ENCODE measurements at places on chromosomes 1 and 21. TPM values are rescaled to one million over a fixed set of nuclear protein-coding genes. Genes with fewer than 3 reads are reported as not detected.

Gene DENND1B
- total RNA-seq, result 1.3 TPM

Gene MMP23B
- 117 TPM for total RNA-seq

Gene CENPL
- 2.3 TPM for total RNA-seq

Gene HES3
- not detected for total RNA-seq

Gene PSMA5
- total RNA-seq, result 28.9 TPM

Gene PCBP3
- total RNA-seq, result 16.7 TPM

Gene CNR2
- not detected for total RNA-seq

Measured in pericardium fibroblast (primary cell).